Mesangial cell (primary cell): ENCODE measurements at places on chromosomes 3 and 15. TPM values are rescaled to one million over a fixed set of nuclear protein-coding genes. Genes with fewer than 3 reads are reported as not detected.

Gene TRPM1
- total RNA-seq, result not detected in 2 replicates

Gene KIF9
- total RNA-seq, result 6.0 and 8.0 TPM in 2 replicates

Gene SI
- total RNA-seq, result not detected in 2 replicates

Gene CHAC1
- total RNA-seq, result 47.9 and 73.2 TPM in 2 replicates

Gene UCN2
- 8.4 and 9.9 TPM in 2 replicates for total RNA-seq

Gene GCNT3
- 1.6 TPM in 2 replicates for total RNA-seq

Gene SAMD7
- not detected in 2 replicates for total RNA-seq

Gene CCR8
- not detected in 2 replicates for total RNA-seq

Gene CCK
- not detected in 2 replicates for total RNA-seq

Gene ERC2
- 1.8 and 3.1 TPM in 2 replicates for total RNA-seq

Gene NUTM1
- total RNA-seq, result not detected in 2 replicates

Gene PRR20G
- not detected in 2 replicates for total RNA-seq

Gene ZBBX
- total RNA-seq, result 0.25 TPM in 1 of 2 replicates, not detected in the other

Gene LTF
- total RNA-seq, result not detected in 2 replicates

Gene LRRC34
- 1.1 and 4.6 TPM in 2 replicates for total RNA-seq

Gene AADAC
- total RNA-seq, result not detected in 2 replicates

Gene EEF1AKMT4
- total RNA-seq, result 6.2 and 7.2 TPM in 2 replicates

Gene DUOXA1
- not detected in 2 replicates for total RNA-seq

Gene TRH
- total RNA-seq, result not detected in 2 replicates

Gene FAM107A
- total RNA-seq, result 0.13 and 0.16 TPM in 2 replicates

Gene RASL12
- total RNA-seq, result not detected in 2 replicates

Gene NPAP1
- not detected in 2 replicates for total RNA-seq

Gene MCTP2
- total RNA-seq, result 4.4 and 6.3 TPM in 2 replicates

Gene FANCD2OS
- total RNA-seq, result not detected in 2 replicates

Gene MCCC1
- 9.6 and 12.3 TPM in 2 replicates for total RNA-seq

Gene SERPINI1
- 0.89 and 0.98 TPM in 2 replicates for total RNA-seq

Gene GOLGA8H
- total RNA-seq, result 0.25 and 0.49 TPM in 2 replicates

Gene CDHR4
- total RNA-seq, result not detected in 2 replicates

Gene GOLGA6L7
- not detected in 2 replicates for total RNA-seq

Gene AMIGO3
- total RNA-seq, result 0.16 and 1.4 TPM in 2 replicates

Gene SMCO1
- not detected in 2 replicates for total RNA-seq

Gene OR4M2
- not detected in 2 replicates for total RNA-seq

Gene SPINK8
- total RNA-seq, result not detected in 2 replicates

Gene CSPG4
- total RNA-seq, result 14.2 and 22.8 TPM in 2 replicates

Gene MORC1
- not detected in 2 replicates for total RNA-seq

Gene GCHFR
- total RNA-seq, result 24.9 and 91.1 TPM in 2 replicates

Gene SLCO3A1
- 3.4 and 4.1 TPM in 2 replicates for total RNA-seq
